Fibroblast of gingiva (primary cell): ENCODE measurements at places on chromosomes 11 and 22.

DNA sequence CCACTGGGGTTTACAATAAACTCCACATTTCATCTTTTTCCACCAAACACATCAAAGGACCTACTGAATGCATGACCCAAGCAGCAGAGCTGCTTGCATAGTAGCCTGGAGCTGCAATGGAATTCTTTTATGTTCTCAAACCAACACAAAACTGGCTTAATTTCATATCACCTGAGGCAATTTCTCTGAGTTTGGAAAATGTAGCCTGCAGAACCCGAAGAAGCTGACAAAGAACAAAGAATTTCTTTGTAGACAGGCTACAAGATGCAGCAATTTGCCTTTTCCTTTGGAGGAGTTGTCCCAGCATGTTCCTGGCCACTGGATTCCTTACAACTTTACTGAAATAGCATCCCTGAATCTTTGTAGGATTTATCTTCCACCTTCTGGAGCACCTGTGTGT, 5.5 kb upstream of the TECTA start:
- DNase-seq: no peak

DNA sequence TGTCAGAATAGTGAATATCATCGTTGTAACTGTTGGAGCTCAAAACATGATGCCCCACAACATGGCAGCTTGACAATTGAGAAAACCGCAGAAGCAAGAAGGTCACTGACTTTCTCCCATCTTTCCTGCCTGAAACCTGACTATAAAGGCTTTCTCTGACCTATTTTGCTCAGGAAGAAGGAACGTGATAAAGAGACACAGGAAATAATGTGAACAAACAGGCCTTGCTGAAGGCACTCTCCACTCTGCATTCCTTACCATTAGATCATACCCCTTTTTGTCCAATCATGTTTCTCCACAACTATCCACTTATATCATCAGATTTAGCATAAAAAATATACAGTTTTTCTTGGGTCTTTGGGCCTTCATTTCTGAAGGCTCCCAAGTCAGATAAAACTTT, 916.8 kb downstream of the METTL15 start:
- no peak for DNase-seq

DNA sequence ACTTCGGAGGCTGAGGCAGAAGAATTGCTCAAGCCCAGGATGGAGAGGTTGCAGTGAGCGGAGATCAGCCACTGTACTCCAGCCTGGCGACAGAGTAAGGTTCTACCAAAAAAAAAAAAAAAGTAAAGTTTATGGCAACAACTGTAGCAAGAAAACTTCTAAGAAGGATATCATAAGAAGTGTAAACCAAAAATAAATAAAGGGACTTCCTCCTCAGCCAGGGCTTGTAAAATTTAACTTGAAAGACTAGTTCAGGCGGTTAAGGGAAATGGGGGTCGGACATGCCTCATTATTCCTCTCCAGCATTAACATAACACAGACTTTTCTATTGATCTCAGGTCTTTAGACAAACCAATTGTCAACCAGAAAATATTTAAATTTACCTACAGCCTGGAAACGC, 2.5 kb upstream of the OR5M11 start:
- no peak for DNase-seq

GRCh38 chr22:17232406-17232805, 13.2 kb upstream of the ADA2 start:
- no peak for DNase-seq

- no peak for DNase-seq
Observed at GRCh38 chr22:18905540-18906409, at the start of gene DGCR6. Gene DGCR6 (plus strand): TSS chr22:18906320. CDS start chr22:18906375, 55 bp downstream.

GRCh38 chr11:95688015-95688414, 101.6 kb downstream of the FAM76B start:
- DNase-seq: no peak

- DNase-seq: no peak
Observed at GRCh38 chr22:36383110-36383581, 4.6 kb downstream of the MYH9 start.

DNA sequence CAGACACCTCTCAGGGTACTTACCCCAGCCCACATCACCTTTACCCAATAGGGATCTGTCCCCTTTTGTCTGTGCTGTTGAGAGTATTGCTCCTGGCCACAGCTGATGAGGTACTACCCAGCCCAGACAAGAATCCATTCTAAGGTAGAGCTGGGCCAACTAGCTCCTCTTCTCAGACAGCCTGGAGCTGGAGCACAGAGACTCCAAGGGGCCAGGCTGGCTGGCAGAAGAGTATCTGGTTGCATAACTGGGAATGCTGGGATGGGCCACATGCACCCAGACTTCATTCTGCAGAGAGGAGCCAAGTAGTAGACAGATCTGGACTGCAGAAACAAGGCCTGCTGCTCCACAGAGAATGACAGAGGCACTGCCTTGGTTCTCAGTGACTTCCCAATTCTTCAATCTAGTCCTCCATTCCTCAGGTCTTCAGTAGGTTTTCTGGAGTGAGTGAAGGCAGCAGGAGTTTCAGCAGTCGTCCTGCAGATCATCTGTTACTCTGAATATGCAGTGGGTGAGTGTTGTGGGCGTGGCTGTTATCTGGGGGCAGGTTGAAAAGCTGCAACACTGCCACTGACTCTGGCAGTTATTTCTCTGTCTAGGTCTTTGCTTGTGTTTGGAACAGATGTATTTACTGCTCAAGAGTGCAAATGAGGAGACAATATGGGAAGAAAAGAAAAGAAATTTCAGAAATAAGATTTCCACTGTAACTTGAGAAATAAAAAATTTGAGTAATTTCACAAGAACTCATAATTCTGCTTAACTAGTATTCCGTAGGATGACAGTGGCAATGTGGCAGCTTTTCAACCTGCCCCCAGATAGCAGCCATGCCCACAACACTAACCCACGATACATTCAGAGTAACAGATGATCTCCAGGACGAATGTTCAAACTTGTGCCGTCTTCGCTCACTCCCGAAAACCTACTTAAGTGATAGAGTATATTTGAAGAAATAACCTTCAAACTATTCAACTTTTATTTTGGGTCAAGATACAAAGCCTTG, 34.9 kb downstream of the MAPK1 start:
- peak; percentile 22 for DNase-seq

- no peak for DNase-seq
Observed at GRCh38 chr22:50281957-50282356, 11.8 kb upstream of the MAPK11 start.

GRCh38 chr11:116821050-116821918, 1.8 kb downstream of the APOA4 start:
- no peak for DNase-seq

GRCh38 chr11:63916837-63917691, at the start of gene RCOR2:
Gene RCOR2 (minus strand): TSS chr11:63917164. CDS start chr11:63916456, 708 bp downstream.
- DNase-seq: peak; percentile 92

GRCh38 chr22:19036229-19036522, 86.0 kb downstream of the DGCR2 start:
- no peak for DNase-seq

DNA sequence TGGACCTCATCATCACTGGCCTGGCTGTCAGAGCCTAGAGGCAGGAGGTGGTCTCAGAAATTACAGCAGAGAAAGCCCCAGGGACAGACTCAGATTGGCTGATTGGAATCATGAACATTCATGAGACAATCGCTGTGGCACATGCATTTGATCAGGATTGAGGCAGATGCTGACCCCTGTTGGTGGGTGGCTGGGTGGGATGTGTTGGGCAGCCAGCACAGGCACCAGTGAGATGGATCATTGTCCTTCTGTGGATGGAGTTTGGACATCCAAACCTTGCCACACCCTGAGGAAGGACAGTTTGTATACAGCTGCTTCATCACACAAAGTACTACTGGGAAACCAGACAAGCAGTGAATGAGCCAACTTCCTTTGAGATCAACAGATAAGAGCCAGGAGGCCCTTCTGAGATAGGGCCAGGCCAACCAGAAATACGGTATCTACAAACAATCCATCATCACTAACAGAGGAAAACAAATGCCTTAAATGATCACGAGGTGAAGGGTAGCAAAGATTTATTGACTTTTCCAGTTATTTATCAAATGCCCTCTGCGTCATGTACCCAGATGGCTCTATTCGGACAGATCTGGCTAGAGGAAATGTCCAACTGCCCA, 17.3 kb downstream of the COMMD9 start:
- DNase-seq: no peak

DNA sequence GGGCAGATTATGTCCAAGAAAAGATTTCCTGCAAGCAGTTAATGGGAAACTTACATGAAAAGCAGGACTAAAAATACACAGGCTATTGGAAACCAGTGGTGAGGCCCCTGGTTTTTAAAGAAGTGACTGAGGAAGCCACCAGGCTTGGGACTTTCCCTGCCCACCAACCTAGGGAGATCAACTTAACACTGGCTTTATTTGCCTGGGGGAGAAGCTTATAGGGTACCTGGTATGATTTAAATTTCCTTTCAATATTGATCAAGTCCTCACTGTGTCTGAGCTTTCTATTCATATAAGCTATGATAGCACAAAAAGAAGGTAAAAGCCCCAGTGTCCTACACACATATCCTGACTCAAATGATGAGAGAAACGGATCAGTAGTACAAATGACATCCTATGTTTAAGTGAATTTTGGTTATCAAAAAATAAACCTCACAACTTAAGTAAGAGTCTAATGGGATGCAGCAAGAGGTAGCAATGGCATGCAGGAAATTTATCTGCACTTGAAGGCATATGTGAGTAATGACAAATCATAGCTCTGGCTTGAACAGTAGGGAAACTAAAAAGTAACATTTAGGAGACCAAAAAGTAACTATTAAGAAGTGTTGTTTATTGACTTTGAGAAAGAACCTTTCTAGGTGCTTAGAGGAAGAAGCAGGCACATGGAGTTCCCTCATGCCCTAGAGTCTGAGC, 85.3 kb downstream of the GAB2 start:
- no peak for DNase-seq

DNA sequence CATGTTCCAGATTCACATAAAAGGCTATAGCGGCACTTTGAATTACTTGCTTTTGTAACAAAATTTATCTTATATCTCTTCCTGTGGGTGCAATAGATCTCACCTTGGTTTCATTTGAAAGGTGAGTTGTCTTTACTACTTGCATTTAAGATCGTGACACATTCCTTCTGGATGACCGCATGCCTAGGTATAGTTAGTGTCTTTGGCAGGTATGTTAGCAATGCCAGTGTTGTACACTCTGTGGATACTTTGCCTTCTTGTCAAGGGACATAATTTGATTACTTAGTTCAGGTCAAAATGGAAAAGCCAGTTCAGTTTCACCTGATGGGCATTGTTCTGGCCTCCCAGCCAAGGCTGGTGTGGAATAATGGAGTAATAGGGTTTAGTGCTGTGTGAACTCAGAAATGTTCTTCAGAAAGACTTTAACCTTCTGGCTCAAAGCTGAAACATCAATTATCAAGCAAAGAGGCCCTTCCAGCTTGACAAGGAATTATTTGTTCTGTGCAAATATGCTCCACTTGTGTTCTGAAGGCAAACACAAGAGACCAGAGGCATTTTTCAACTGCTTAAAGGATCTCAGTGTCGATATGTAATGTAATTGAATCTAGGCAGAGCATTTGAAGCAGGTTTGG, 64.6 kb downstream of the AMOTL1 start:
- DNase-seq: no peak

GRCh38 chr11:120786206-120786735, 237.6 kb upstream of the TBCEL start:
- no peak for DNase-seq

GRCh38 chr11:30422447-30423278, 99.8 kb downstream of the ARL14EP start:
- DNase-seq: no peak

GRCh38 chr11:22807391-22807790, 22.2 kb downstream of the SVIP start:
- no peak for DNase-seq

DNA sequence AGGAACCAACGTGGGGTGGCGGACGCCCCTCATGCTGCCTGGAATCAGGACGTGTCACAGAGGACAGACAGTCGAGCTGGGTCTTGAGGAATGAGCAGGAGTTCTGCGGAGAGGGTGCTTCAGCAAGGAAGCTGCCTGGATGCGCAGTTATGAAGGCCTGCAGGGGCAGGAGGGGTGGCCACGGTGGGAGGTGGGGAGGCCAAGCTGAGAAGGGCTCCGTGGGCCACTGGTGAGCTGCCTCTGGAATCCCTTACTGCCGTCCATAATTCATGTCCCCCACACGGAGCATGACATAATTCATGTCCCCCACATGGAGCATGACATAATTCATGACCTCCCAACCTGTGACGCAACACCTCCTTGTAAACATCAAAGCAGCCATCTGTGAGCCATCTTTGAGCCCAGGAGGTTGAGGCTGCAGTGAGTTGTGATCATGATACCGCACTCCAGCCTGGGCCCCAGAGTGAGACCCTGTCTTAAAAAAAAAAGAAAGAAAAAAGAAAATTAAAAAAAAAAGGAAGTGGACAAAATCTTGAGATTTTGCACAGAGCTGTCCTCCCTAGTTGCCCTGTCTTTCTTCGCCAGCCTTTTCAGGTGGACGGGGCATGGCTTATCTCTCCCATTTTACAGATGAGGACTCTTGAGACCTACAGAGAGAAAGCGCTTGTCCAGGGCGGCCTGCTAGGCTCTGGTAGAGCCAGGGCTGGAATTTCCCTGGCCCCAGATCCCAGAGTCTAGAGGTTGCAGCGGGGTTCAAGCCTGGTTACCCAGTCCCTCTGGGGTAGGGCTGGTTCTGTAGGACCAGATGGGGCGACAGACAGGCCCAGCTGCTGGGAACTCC, 24.3 kb upstream of the PICK1 start:
- peak; percentile 66 for DNase-seq

DNA sequence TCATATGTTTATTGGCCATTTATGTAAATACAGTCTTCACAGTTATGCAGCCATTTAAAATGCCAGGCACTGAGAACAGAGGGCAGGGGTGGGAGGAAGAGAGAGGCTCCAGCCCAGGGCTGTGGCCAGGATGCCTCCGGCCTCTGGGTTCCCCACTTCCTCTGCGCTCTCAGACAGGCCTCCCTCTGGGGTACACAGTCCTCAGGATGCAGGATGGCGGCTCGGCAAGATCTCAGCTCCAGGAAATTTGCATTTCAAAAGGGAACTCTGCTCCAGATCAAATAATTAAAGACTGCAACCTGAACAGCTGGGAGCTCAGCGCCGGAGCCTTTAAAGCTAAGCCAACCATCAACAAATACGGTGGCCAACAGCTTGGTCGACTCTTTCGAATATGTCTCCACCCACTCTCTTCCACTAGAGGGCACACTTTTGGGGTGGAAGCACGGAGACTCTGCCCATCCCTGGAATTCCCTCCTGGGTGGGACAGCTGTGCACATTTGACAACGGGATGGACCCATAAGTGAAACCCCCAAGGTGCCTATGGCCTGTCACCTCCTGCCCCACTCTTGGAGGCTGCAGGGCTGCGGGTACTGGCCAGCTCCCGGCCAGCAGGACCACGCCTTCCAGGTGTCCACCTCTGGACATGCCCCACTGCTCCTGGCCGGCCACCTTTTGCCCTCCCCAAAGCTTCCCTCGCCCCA, 1044.7 kb downstream of the BRD1 start:
- no peak for DNase-seq
